ENCODE measurements at places on chromosomes 1 and 21.

DNA sequence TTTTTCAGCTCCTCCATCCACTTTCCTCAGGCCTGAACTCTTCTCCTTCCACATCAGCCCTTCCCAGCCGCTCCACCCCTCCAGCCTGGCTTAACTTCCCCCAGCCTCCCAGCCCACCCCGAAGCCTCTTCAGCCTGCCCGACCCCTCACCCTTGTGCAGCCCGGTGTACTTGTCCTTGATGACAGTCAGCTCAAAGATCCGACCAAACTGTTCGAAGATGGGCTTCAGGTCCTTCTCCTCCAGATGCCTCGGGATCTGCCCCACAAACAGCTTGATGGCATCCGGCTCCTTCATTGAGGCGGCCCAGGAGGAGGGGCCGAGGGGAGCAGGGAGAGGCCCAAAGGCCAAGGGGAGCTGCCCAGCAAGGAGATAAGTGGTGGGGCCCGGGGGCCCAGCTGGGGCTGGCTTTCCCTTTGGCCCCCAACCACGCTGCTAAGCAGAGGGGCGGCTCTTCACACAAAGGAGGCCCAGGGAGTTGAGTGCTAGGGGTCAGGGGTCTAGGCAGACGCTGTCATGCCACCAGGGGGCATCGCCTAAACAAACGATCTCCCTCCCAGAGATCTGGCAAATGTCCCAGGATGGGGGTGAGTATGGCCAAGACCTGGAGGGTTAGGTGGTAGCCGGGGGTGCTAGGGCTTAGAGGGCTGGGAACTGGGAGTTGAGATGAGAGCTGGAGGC is 738 bp downstream of the CELF3 start:
- no peak for DNase-seq

- DNase-seq, result no peak
Observed at GRCh38 chr1:8543965-8544364, 226.1 kb downstream of the SLC45A1 start.

DNA sequence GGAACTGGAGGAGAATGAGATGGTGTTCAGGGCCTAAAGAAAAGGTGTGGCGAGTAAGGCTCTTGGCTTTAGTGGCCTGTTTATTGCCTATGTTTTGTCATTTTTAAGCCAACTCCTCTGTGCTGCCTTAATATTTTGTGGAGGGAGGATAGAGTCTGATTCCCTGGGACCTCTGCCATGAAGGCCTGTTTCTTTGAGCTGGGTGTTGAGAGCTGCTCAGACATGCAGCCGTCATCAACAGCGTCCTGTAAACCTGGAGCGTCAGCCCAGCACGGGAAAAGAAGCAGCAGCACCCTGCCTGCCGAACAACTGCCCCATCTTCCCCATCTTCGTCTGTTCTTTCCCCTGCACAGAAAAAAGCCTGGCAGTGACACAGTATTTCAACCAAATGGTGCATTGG is 27.1 kb upstream of the SNX27 start:
- no peak for DNase-seq

GRCh38 chr1:38474738-38475623 is 384.6 kb downstream of the RRAGC start:
- DNase-seq, result no peak

- no peak for DNase-seq
Observed at GRCh38 chr1:67983867-67984266, 66.6 kb downstream of the DIRAS3 start.
